Large intestine (tissue), 12 donors: ENCODE measurements at places on chromosomes 1 and 21. TPM values are rescaled to one million over a fixed set of nuclear protein-coding genes. Genes with fewer than 3 reads are reported as not detected.

Gene UBQLN4
- polyA plus RNA-seq, result 43.9 TPM

Gene AIRE
- 14.3 TPM for polyA plus RNA-seq

Gene C4BPA
- polyA plus RNA-seq, result 0.04 TPM

Gene IL6R
- polyA plus RNA-seq, result 4.1 TPM

DNA sequence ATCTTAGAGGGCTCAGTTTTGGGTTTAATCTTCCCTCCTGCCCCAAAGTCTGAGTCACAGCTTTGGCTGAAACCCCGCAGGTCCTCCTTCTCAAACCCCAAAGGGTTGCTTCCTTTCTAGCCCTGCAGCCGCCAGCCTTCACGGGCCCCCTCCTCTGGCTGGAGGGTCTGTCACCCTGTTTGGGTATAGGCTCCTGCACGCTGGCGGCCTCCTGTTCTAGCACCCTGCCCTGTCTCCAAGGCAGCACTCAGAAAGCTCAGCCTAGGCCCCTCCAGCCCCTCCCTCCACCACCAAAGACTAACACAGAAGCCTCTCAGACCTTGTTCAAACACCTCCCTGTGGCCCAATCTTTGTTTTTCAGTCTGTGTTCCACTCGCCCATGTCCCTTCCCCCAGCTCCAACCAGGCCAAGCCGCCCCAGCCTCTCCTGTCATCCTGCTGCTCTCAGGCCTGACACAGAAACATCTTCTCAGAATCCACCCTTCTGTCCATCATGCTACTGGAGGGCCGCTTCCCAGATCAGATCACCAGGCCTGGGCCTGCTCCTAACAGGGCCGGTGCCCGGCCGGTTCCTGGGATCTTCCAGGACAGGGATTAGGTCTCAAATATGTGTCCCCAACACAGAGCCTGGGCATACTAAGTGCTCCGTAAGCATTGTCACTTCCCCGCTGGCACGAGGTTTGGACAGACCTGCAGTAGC lies 35.6 kb downstream of the HTR6 start:
- no peak for DNase-seq
- H3K27me3 ChIP-seq, result no peaks in the 10 kb centered on the region
- H3K36me3 ChIP-seq, result peaks cover 7% of the 10 kb centered on the region
- peaks cover 4% of the 10 kb centered on the region for H3K4me1 ChIP-seq

DNA sequence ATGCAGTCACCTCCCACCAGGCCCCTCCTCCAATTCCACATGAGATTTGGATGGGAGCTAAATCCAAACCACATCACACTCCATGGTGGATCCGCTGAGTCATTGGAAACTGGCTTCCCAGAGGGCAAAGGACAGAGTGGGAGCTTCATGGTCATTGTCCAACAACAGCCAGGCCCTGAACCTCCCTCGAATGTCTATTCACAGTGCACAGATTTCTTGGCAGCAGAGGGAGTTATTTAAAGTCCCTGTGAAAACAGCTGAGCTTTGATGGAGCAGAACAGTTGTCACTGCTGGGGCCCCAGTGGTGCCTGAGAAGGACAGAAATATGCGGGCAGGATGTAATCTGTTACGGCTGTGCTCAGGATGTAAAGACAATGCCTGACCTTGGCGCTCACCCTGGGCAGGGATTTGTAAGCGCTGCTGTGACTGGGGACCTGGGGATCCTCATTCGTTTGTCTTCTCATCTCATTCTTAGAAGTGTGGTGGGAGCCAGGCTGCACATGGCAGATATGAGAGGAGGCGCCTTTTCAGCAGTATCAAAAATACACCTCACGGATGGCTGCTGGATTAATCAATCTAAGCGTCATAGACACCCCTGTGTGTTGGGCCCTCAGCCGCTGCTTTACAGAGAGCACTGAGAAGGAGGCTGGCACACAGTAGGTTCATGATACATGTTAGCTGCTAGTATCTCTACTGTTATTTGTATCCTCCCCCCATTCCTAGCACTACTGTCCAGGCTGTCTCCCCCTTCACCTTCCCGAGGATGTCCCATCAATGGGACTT lies 439.4 kb downstream of the PTPRU start:
- H3K27me3 ChIP-seq, result no peaks in the 10 kb centered on the region
- no peak for DNase-seq
- H3K27ac ChIP-seq, result no peak overlapping the region
- no peaks in the 10 kb centered on the region for H3K36me3 ChIP-seq

- no peaks in the 10 kb centered on the region for H3K27me3 ChIP-seq
- H3K27ac ChIP-seq, result peak overlapping the region; percentile 15
- no peak overlapping the region for H3K4me3 ChIP-seq
Measured at GRCh38 chr1:9900142-9901043, 9.7 kb downstream of the CTNNBIP1 start.

DNA sequence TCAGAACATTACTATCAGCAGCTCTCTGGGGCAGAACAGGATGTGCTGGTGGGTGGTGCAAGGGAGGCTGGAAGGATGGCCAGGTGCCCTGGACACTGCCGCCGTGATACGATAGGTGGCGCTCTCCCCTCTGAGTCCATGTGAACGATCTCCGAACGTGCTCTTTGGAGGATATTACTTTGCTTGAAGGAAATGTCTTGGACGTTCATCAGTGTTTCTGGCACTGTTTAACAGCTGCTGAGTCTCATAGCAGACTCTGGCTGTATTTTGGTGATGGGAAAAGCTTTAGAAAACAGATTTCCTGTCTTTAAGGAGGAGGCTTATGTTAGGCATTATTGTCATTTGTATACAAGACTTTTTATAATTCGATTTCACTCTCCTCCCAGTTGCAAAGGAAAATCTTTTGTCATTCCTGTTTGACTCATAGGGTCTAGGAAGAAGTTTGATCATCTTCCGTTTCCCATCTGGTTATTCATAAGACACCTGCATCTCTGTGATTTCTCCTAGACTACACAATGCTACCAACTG lies 386.2 kb upstream of the ADGRL2 start:
- H3K4me3 ChIP-seq, result no peak overlapping the region
- no peaks in the 10 kb centered on the region for H3K4me1 ChIP-seq
- DNase-seq, result peak; percentile 59
- no peaks in the 10 kb centered on the region for H3K36me3 ChIP-seq

DNA sequence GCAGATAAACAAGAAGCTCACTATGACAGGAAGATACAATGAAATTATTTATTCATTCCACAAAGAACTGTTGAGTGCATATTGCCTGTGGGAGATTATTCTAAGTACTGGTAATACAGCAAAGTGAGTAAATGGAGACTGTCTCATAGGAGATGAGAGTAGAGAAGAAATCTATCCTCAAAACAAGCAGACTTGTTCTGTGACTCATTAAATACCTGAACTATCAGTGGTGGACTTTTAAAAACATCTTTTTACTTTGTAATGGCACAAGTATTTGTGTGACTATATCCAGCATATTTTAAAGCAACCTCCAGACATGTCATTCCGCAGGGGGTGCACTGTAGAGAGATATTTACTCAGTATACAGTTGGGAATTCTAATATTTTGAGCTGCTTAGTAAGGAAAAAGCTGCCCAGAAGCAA lies 259.2 kb downstream of the FMN2 start:
- DNase-seq, result no peak
- H3K4me3 ChIP-seq, result no peak overlapping the region
- H3K36me3 ChIP-seq, result no peaks in the 10 kb centered on the region
- H3K27me3 ChIP-seq, result no peaks in the 10 kb centered on the region

DNA sequence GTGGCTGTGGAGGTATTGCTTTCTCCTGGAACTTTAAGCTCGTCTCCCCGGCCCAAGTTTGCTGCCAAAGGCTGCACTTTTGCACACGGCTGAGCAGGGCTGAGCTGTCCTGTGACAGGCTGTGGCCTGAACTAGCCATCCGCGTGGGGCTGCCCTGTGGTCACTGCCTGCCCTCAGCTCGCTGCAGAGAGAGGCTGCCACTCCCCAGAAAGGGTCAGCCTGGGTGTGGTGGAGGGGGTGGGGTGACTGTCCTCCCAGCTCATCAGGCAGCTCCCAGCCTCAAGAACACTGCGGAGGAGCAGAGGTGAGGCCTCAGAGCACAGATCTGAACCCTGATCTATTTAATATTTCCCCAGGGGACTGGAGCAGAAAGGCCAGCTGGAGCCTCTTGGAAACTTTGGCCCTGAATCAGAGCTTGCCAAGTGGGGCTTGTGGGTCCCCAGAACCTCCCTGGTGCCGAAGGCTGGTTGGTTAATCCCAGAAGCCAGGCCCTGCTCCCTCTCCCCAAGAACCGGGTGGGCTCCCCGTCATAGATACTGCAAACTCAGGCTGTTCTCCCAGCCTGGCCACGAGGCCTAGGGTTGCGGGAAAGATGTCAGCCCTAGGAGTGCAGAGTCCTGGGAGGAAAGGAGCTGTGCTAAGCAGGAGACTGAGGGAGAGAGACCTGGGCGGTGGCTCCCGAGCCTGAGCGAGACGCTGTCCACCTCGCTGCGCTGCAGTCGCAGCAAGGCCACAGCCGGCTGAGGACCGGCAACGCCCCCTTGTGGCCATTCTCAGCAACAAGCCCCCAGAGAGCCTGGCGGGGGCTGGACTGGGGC lies 125.1 kb upstream of the IPO9 start:
- peaks cover 15% of the 10 kb centered on the region for H3K4me1 ChIP-seq
- peak; percentile 82 for DNase-seq
- no peaks in the 10 kb centered on the region for H3K27me3 ChIP-seq
- peak overlapping the region; percentile 2 for H3K27ac ChIP-seq

DNA sequence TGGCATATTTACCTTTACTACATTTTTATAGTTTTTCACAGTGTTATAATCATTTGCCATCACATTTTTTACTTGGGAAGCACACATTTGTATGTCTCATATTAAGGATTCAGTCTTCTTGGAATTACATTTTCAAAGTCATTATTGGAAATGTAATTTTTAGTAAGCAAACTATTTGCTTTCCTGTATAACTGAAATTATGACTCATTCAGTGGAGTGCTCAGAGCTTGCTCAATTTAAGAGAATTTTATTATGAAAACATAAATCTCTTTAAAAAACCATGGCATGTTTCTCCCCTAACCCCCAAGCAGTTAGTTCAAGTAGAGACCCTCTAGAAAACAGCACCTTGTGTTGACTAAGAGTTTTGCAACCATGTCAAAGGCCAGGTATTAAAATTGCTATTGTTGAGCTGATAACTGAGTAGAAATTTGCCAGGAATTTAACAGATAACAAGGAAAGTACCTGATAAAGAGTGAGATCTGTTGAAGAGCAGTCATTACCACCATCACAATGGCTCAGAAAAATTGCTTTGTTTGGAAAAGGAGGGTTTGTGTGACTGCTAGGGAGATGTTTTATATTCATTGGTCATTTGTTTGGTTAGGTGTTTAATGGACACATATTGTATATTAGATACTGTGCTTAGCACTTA lies 105.9 kb downstream of the KCNK2 start:
- no peak overlapping the region for H3K4me3 ChIP-seq
- no peaks in the 10 kb centered on the region for H3K27me3 ChIP-seq
- H3K4me1 ChIP-seq, result no peaks in the 10 kb centered on the region
- no peak for DNase-seq
- H3K27ac ChIP-seq, result no peak overlapping the region
- no peaks in the 10 kb centered on the region for H3K36me3 ChIP-seq

GRCh38 chr1:230081751-230082150 lies 14.7 kb downstream of the GALNT2 start:
- no peaks in the 10 kb centered on the region for H3K36me3 ChIP-seq
- no peak overlapping the region for H3K27ac ChIP-seq
- DNase-seq, result no peak
- no peaks in the 10 kb centered on the region for H3K27me3 ChIP-seq
- no peaks in the 10 kb centered on the region for H3K4me1 ChIP-seq

DNA sequence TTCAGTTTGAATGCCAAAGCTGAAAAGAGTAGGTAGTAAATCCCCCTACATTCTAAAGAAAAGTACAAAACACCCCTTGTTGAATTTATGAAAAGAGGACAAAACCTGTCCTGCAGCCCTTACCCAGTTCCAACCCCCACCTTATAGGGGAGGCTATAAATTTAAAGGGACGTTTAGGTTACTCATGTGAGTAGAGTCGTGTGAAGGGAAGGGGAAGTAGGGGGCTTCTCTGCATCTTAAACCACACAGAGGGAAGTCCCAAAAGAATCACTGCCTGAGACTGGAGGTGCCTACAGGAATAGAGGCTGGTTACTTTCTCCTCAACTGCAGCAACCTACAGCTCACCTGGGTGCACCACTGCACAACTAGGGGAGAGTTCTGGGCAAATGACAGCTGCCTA lies 36.7 kb upstream of the KIRREL1 start:
- H3K36me3 ChIP-seq, result no peaks in the 10 kb centered on the region
- no peak overlapping the region for H3K4me3 ChIP-seq
- no peaks in the 10 kb centered on the region for H3K27me3 ChIP-seq
- peaks cover 5% of the 10 kb centered on the region for H3K4me1 ChIP-seq

GRCh38 chr1:20124456-20125057 lies 5.2 kb upstream of the PLA2G2D start:
- no peak overlapping the region for H3K27ac ChIP-seq
- no peaks in the 10 kb centered on the region for H3K4me1 ChIP-seq
- peaks cover 2% of the 10 kb centered on the region for H3K27me3 ChIP-seq
- no peaks in the 10 kb centered on the region for H3K36me3 ChIP-seq
- DNase-seq, result no peak
- H3K4me3 ChIP-seq, result no peak overlapping the region
